ENCODE measurements at places on chromosomes 16 and 17. TPM values are rescaled to one million over a fixed set of nuclear protein-coding genes. Genes with fewer than 3 reads are reported as not detected.

OTOP3 gene
- total RNA-seq, result 0.43 TPM

KRT9 gene
- not detected for total RNA-seq

APOBR gene
- 0.13 TPM for total RNA-seq

USP10 gene
- 50.3 TPM for total RNA-seq

LPO gene
- 0.24 TPM for total RNA-seq

Data from hepatocyte (in vitro differentiated cells).